NCI-H510A treated with DMSO at 0.1 percent for 48 hours (cell line): ENCODE measurements at places on chromosomes 12 and 14.
A peak's percentile ranks its signal among the peaks of the same experiment; 100 is the strongest.

DNA sequence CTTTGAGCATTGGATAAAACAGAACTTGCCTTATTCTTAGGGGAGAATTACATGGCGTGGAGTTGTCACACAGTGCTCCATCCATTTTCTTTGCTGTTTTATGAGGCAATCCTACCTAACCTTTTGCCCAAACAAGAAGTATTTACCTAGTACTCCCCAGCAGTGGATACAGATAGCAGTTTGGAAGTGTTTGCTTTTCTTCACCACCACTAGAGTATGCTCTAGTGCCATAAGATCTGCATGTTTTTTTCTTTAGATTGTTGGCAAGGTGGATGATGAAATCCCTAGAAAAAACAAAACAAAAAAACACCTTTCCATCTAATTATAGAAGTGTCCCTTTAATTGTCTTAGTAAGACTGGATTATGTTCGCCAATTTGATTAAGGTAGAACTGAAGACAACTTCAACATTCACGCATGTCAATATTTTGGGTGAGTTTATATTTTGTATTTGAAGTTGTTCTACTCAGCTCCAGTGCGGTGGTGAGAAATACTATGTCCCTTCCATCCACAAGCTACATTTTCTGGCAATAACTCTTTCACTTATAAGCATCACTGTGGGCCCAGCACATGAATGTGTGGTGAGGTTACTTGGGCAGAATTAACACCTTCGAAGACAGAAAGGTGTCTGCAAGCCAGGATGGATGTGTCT, 23.6 kb upstream of the TMEM260 start:
- peak; percentile 68 for DNase-seq

DNA sequence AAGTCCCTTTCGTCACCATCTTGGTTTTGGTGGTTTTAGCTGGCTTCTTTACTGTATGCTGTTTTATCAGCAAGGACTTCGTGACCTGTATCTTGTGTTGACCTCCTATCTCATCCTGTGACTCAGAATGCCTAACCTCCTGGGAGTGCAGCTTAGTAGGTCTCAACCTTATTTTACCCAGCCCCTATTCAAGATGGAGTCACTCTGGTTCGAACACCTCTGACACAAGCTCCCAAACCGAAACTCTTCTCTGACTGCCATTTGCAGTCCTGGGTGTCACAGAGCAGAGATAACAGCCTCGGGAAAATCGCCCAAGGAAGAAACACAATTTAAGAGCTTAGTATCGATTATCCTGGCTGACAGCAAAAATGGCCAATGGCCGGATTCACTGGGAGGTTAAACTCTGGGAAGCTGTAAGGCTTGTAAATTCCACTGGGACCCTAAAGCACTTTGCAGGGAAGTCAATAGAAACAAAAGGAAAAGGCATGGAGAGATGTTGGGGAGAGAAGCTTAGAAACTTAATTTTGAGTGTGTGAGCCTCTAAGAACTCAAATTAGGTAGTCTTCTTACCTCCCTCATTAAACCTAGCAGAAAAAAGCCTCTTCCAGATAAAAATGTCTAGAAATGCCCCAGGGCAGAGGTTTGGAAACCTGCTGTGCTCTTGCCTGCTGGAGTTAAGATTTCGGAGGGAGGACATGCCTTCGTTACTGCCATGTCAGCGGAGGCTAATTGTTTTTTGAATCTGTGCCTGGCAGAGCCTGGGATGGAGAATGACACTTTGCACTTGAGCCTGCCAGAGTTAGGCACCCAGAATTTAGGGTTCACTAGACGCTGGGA, 56.5 kb upstream of the RPH3A start:
- DNase-seq: no peak

DNA sequence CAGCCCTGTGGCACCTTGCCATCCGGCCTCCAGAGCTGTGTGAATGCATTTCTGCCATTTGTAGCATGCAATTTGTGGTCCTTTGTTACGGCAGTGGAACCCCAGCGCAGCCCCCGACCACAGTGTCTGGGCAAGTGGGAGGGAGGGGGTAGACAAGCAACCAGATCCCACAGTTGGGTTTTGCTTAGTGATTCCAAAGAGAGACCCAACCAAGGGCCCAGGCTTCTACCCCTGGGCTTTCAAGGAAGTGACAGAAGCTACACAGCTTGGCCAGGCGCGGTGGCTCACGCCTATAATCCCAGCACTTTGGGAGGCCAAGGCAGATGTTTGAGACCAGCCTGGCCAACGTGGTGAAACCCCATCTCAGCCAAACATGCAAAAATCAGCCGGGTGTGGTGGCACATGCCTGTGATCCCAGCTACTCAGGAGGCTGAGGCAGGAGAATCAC, 17.8 kb downstream of the ZBTB42 start:
- no peak for DNase-seq

DNA sequence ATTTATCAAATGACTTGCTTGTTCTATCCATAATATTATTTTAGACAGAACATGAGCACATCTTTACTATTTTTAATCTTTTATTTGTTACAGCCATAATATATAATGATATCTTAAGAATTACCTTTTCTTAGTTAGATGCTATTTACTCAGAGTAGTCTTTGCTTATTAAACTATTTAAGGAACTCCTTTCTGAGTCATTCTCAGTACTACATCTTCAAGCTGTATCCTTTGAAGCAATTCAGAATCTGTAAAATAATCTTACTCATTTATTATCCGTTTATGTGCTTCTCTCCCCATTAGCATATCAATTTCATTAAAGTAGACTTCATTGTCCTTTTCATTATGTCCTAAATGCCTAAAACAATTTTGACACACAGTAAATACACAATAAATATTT, 240.4 kb upstream of the FAR2 start:
- no peak for DNase-seq

DNA sequence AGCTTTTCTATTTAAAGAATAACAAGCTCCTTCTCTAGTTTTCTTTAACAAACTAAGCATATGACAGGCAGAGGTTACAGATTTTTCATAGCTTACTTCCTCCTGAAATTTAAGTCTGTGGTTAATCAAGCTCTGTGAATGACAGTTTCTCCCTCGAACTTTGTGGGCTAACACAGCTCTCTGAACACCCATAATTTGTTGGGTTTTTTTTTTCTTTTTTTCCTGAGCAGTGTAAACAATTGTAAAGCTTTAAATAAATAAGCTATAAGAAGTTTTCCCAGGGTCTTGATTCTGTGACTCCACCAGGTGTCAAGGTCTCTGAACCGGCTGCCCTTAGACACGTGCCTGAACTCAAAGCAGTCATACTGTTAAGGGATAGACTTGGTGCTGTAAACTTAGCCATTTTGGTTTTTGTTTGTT, 128.1 kb upstream of the AMIGO2 start:
- DNase-seq: no peak

- no peak for DNase-seq
Observed at GRCh38 chr14:101446387-101446969, 114.8 kb upstream of the DIO3 start.

DNA sequence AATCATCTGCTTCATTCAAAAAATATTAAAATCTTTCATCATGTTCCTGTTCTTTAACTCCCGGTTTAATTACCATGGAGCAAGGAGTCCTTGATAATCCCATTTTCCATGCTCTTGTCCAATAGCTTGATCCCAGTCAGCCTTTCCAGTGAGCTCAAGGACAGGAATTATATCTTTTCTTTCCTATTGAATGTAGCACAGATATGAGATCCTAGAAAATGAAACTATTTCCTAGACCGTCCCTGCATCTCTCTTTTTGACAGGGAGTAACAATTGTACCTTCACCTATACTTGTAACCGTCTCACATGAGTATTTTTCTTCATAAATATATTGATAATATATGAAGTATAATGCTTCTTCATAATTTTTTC, 35.6 kb downstream of the PIK3C2G start:
- DNase-seq: no peak

DNA sequence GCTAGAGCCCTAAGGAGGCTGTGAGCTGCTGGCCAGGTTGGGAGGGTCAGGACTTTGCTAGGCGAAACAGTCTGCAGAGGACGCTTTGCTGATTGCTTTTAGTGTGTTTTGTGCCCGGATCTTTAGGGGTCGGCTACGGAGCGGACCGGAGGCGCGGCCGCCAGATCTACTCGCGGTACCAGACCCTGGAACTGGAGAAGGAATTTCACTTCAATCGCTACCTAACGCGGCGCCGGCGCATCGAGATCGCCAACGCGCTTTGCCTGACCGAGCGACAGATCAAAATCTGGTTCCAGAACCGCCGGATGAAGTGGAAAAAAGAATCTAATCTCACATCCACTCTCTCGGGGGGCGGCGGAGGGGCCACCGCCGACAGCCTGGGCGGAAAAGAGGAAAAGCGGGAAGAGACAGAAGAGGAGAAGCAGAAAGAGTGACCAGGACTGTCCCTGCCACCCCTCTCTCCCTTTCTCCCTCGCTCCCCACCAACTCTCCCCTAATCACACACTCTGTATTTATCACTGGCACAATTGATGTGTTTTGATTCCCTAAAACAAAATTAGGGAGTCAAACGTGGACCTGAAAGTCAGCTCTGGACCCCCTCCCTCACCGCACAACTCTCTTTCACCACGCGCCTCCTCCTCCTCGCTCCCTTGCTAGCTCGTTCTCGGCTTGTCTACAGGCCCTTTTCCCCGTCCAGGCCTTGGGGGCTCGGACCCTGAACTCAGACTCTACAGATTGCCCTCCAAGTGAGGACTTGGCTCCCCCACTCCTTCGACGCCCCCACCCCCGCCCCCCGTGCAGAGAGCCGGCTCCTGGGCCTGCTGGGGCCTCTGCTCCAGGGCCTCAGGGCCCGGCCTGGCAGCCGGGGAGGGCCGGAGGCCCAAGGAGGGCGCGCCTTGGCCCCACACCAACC, 1.5 kb downstream of the HOXC6 start:
- no peak for DNase-seq

GRCh38 chr12:108380382-108380781, 41.3 kb upstream of the CMKLR1 start:
- no peak for DNase-seq

DNA sequence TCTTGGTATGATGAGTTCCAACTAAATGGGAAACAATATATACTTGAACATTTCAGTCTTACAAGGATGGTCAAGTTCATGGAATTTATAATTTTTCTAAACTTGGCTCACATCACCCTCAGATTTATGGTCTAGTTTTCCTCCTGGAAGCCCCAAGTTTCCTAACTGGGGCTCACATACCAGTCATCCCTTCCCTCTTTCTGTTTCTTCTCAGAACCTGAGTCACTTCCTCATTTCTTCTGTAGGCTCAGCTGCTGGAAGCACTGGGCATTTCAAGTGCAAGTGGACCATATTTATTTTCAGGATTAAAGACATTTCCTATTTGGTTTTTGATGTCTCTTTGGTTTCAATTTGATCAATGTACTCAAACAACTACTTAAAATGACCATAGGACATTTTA, 55.4 kb downstream of the GRIP1 start:
- DNase-seq: no peak

- DNase-seq: no peak
Observed at GRCh38 chr12:111826316-111826715, 15.7 kb upstream of the MAPKAPK5 start.
